ENCODE measurements at places on chromosomes 4 and X.

DNA sequence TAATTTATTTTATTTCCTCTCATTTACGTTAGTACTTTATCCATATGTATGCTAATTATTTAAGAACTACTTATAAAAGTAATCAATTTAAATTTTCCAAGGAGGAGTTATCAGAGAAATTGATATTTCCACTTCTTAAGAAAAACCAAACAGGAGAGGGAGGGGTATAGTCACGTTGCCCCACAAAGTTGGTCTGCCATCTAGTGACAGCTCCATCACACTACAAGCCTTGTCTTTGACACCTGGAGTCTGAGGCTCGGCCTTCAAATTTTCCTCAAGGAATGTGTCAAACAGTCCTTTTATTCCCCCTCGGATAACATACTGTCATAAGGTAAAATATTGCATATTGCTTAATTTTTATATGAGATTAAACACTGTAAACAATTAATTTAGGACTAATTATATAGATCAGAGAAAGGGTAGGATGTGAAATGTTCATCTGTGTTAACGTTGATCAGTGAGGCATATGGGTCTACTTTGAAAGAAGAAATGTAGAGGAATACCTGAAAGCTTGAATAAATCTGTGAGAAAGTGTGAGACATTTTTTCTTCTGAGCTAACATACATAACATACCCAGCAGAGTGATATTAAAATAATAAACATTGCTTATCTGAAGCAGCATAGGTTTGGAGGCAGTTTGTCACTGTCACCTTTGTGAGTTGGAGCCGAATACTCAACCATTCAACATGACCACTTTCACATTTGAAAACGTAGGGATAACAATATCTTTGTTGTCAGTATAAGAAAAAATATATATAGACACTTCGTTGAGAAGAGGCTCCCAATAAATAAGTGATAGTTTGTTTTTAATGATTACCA is 114.4 kb downstream of the GLRA3 start:
- DNase-seq: no peak

DNA sequence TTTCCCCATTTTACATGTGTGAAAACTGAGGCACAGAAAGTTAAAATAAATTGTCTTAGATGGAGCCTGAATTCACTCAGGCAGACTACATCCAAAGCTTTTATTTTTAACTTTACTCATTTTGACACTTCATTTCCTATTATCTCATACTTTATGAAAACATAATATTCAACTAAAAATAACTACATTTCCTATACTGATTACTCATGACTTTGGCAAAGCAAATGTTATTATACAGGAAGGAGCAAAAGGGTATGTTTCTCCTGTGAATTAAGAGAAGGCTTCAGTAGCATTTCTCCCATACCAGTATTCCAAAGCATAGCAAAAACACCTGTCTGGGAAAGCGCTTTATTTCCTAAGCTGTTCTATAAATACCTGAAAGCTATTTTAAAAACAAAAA is 178.6 kb downstream of the ADAMTS3 start:
- no peak for DNase-seq

- DNase-seq: no peak
Measured at GRCh38 chr4:186765673-186766546, 42.3 kb upstream of the FAT1 start.

DNA sequence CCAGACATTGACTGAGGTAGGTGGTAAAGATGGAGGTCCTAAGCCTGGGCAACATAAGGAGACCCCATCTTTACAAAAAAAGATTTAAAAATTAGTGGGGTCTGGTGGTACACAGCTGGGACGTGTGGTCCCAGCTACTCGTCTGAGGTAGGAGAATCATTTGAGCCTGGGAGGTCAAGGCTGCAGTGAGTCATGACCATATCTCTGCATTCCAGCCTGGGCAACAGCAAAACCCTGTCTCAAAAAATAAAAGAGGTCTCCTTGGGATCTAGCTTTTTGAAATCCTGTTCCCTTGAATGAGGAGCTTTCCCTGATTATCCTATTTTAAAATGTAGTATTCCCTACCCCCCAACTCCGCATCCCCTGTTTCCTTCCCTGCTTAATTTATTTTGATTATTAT is 78.7 kb upstream of the OGT start:
- no peak for DNase-seq

- no peak for DNase-seq
Measured at GRCh38 chrX:9923357-9923756, 43.8 kb upstream of the CLDN34 start.

DNA sequence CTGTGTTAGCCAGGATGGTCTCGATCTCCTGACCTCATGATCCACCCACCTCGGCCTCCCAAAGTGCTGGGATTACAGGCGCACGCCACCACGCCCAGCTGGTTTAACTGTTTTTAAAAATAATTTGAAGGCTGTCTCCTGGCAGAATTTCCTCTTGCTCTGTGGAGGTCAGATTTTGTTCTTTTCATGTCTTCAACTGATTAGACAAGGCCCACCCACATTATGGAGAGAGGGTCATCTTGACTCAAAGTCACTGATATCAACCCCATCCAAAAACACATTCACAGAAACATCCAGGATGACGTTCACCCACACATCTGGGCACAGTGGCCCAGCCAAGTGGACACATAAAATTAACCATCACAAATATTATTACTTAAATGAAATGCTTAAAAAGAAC is 365.4 kb downstream of the DHRSX start:
- DNase-seq: no peak

DNA sequence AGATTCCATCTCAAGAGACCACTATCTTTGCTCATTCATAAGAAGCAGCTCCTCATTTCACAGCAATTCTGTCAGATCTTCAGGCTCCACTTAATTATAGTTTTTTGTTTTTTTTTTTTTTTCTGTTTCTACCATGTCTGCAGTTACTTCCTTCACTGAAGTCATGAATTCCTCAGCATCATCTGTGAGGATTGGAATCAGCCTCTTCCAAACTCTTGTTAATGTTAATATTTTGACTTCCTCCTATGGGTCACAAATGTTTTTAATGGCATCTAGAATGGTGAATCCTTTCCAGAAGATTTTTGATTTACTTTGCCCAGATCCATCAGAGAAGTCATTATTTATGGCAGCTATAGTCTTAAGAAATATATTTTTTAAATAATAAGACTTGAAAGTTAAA is 53.1 kb downstream of the BMP2K start:
- no peak for DNase-seq

DNA sequence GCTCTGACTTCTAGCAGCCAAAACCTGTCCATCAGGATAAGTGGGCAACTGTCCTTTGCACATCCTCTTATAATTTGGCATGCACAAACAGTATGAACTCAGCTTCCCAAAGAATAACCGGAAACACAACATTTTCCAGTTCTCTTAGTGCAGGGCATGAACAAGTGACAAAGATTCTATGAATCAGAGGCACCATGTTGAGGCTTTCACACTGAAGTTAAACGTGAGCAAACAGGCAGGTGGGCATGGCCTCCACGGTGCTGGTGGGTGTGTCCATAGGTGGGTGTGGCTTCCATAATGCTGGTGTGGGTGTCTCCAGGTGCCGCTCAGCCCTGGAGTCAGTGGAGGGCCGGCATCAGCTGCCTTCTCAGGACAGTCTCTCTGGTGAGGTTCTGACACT is 196.5 kb downstream of the SMIM20 start:
- DNase-seq: no peak

- no peak for DNase-seq
Measured at GRCh38 chrX:46913667-46914066, 1.4 kb downstream of the JADE3 start.

GRCh38 chrX:104126856-104127255 is 14.5 kb downstream of the ZCCHC18 start:
- no peak for DNase-seq

DNA sequence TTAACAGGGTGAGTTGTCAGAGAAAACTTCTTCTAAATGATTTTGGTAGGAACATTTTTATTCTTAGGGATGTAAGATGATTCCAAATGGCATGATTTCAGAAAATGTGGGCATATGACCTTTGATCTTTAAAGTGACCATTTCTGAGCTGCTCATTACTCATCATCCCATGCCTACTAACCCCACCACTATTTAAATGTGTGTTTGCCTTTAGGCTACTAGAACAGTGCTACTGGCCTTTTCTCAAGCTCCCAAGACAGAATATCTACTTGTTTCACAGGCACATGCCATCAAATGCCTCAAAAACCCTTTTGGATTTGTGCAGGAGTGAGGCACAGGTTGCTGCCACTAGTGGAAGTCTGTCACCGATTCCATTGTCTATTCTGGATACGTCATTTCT is 428.2 kb downstream of the ADAM29 start:
- no peak for DNase-seq

DNA sequence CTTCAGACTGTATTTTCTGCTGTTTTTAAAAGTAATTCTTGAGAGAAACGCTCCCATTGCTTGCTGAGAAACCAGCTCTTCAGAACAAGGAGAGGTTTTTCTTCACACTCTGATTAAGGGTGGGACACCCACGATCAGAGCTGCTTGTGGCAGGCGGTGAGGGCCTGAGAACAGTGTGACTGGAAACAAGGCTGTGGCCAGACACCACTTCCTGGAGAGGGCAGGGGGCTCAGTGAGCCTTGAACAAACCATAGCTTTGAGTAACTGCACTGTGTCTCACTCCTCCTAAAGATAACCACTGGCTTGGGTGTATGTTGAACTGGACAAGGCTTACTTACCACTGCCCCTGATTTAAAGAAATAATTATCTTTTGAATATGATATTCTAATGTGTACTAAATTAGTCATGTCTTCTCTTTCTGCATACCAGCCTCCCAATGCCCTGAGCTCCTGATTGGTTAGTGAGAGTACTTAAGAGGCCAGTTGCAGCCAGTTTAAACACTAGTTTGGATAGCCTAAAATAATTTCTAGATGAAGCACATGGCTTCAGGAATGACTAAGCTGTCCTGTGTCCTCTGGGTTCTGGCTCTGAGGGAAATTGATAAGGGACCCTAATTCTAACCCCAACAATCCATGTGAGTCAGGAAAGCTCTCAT is 3.7 kb upstream of the GPR82 start:
- no peak for DNase-seq

DNA sequence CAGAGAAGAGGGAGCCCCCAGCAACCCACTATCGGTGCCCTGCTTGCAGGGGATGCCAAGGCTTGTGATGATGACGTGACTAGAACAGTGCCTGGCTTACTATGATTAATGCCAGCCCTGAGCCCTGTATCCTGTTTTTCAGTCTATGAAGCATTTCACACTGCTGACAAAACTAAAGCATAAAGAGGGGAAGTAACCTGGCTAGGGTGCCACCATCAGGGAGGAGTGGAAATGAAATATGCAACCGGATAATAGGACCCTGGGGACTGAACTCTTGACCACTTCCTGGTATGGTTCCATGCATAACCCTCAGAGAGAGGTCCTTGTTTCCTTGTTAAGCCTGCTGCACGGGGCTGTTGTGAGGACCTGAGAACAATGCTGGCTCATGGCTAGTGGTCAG is 50.3 kb downstream of the MED28 start:
- DNase-seq: no peak
